ENCODE measurements at places on chromosomes 3 and 15. TPM values are rescaled to one million over a fixed set of nuclear protein-coding genes. Genes with fewer than 3 reads are reported as not detected.

The CCR9 gene
- total RNA-seq = not detected

The DUOX1 gene
- total RNA-seq = not detected

The GRAMD1C gene
- total RNA-seq = 20.1 TPM

The BCHE gene
- 1.2 TPM for total RNA-seq

Data from mammary microvascular endothelial cell (primary cell).